ENCODE measurements at places on chromosomes 2 and 18.

DNA sequence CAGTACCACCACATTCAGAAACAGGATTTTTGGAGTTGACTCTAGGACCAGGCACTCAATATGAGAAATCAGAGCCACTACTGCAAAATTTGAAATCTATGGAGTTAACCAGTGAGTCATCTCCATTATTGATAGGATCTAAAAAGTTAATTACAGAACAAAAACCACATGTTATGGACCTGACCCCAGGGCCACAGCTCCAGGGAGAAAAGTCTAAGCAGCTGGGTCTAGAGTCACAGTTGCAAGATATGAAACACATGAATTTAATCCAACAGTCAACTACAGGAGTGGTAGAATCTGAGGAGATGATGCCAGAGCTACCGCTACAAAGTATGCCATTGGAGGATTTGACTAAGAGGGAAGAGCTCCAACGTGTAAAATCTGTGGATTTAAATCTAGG, 13.4 kb upstream of the ZNF512 start:
- no peak for DNase-seq

DNA sequence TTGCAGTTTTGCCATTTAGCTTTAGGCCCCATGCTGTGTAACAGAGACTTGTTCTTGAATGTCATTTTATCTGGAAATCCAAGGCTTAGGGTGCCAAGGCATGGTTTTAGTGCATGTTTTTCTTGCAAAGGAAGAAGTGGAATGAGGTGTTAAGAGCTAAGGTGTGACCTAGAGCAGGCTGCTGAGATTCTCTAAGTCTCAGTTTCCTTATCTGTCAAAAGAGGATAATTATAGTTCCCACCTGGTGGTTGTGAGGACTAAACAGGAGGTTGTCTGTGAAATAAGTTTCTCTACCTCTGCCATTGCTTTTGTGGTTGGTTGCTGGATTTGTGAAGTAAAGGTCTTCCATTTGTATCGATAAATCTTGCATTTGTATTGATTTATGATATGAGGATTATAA, 82.0 kb downstream of the TANC1 start:
- DNase-seq = no peak

DNA sequence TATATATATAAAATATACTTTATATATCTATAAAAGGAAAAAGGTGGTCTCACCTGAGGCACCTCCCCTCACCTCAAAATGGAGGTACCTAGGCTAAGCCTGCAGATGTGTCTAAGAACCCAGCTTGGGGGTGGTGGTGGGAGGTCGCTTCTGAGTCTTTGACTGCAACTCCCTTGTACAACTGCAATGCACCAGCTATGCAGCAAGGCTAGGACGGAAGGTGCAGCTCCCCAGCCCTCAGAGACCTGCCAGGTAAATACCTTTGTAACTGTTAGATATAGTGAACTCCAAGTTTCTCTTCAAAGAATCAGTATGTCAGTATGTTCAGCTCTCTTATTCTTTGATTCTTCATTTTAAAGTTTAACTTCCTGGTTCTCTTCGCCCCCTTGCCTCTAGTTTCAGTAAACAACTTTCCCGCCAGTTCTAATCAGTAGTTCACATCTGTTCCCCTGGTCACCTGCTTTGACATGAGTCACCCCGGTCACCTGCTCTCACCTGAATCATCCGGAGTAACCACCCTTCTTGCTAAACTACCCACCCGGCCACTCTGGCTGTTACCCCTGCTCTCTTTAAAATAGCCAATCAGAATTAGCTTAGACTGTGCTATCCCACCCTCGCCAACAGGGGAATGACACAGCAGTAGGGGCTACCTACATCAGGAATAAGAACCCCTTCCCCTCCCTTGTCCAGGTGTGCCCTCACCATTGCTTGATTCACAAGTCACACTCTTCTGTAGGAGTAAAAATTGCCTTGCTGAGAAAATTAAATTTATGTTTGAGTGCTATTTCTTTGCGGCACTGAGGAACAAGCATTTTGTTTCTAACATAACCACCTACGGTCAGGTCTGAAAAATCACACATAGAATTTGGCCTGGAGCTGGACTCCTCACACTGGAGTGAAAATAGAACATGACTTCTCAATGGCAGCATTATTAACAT, 24.7 kb upstream of the IMPA2 start:
- DNase-seq = no peak

GRCh38 chr2:46506131-46506706, 26.9 kb downstream of the TMEM247 start:
- DNase-seq = no peak

GRCh38 chr18:28584731-28585130, 407.8 kb upstream of the CDH2 start:
- no peak for DNase-seq

DNA sequence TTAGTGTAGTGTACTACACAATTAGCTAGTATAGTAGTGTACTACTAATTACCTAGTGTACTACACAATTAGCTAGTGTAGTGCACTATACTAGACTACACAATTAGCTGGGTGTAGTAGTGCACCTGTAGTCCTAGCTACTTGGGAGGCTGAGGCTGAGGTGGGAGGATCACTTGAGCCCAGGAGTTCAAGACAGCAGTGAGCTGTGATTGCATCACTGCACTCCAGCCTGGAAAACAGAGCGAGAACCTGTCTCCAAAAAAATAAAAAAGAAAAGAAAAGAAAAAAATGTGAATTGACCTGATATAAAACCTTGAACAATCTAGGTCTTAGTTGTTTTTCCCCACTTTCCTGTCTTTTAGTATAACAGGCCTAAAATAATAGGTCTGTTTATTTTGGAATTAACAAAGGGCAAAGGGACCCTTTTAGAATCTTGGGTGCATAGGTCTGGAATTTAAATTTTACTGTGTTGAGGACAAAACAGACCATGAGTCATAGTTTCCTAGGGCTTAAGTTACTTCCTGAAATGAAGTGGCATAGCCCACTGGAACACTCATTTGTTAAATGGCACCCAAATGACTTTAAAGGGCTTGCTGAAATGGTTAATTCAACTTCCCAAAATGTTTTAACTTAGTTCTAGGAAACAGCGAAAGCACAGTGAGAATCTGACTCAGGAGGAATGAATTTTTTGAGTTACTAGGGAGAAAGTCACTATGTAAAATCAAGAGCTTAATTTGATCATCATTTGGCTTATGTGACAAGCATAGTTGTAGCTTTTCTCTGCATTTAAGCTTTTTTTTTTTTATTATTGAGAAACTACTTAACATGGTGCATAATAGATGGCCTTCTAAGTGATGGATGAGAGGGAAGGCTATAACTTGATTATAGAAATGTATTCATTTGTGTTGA, 50.7 kb upstream of the ARL5A start:
- no peak for DNase-seq

DNA sequence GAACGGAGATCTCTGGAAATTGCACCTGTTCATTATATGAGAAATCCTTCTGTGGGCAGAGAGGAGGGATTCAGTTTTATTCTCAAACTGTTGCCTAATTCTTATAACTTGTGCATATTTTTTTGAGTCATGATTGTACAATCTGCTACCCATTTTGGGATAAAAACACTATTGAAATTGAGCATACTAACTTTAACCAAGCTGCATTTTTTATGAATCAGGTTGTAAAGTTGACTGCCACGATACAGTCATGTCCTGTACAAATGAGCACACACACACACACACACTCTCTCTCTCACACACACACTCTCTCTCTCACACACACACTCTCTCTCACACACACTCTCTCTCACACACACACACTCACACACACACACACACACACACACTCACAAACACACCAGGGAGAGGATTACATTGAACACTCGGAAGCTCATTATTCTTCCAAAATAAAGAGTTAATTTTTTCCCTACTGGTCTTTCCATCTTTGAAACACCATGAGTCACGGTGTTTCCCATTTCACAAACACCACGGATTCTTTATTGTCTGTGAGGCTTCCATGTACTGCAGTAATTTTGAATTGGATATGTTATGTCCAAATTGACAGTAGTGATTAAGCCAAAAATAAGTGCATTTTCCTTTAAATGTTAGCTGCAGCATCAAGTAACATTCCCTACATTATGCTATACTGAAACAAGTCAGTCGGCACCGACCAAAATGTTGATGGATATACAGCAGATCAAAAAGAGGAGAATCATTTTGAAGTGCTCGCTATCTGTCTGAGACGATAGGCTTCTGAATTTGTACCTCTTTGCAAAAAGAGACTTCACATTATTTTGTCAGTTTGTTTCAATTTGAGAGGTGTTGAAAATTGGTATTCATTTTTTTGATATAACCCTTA, 216.9 kb downstream of the ARHGAP15 start:
- DNase-seq = no peak

GRCh38 chr2:192126426-192126825, 68.3 kb downstream of the TMEFF2 start:
- no peak for DNase-seq

GRCh38 chr2:120502357-120502756, 156.4 kb downstream of the INHBB start:
- no peak for DNase-seq

DNA sequence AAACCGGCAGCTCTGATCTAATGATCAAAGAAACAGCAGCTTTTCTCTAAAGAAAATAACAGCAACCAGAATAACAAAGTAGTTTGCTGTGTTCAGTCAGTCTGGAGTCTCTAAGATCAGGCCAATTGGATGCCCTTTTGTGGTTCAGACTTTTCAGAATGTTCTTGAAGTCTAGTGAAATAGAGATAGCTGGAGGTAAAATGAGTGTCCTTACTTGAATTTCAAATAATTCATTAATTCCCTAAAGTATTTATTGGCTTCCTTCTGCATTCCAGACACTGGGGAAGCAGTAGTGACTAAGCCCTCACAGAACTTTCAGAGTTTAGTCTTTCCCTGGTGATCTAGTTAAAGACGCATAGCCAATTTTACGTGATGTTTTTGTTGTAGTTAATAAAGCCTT, 58.7 kb downstream of the C18orf54 start:
- no peak for DNase-seq

DNA sequence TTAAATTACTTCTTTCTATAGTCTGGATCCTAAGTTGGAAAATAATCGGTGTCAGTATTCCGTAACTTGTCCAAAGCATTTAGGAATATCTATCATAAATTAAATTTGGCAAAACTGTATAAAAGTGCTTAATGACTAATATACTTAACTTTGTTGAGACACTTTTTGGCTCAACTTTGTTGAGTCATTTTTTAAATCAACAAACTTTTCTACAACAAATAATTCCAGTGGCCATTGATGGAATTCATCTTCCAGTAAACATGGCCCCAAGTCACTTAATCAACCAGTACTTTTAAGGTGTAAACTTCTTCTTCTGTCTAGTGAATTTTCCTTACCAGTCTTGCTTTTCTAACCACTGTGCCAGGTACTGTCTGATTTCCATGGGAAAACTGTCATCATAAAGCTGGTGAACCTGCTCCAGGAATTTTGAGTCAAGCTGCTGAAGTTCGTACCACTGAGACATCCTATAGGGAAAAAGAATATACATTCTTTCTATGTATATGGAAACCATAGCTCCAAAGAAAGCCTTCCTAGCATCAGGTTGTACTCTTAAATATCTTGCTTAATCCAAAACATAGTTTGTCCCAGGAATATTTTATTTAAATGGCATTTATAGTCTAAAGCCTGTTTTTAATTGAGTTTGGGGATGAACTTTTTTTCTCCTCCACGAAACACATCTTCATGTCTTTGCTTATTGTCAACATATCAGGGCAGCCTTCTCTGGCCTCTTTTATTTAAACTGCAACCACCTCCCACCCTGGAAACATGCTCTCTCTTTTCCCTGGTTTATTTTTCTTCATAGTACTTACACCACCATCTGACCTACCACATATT, 4.2 kb downstream of the STAT1 start:
- DNase-seq = no peak

DNA sequence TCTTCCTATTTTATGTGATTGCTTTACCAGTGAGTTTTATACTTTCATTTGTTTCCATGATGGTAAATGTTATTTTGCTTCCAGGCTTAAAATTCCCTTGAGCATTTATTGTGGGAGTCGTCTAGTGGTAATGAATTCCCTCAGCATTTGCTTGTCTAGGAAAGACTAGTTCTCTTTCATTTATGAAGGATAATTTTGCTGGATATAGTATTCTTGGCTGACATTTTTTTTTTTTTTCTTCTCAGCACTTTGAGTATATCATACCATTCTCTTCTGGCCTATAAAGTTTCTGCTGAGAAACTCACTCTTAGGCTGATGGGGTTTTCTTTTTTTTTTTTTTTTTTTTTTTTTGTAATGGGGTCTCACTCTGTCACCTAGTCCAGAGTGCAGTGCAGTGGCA, 99.1 kb downstream of the EDAR start:
- DNase-seq = no peak

All from activated gamma-delta T cell (primary cell).